ENCODE measurements at places on chromosomes 6 and 20.

GRCh38 chr6:26031151-26031594, 56.1 kb upstream of the HFE start:
- no peak for DNase-seq
- H3K4me1 ChIP-seq, result peaks cover 70% of the 10 kb centered on the region
- peaks cover 21% of the 10 kb centered on the region for H3K36me3 ChIP-seq
- peak overlapping the region; percentile 93 for H3K4me3 ChIP-seq
- peaks cover 3% of the 10 kb centered on the region for H3K27me3 ChIP-seq
- H3K27ac ChIP-seq, result peak overlapping the region; percentile 99

- DNase-seq, result no peak
- H3K4me3 ChIP-seq, result no peak overlapping the region
- peaks cover 13% of the 10 kb centered on the region for H3K4me1 ChIP-seq
These were observed 428 bp downstream of the CCM2L start for GRCh38 chr20:32010666-32011065.

DNA sequence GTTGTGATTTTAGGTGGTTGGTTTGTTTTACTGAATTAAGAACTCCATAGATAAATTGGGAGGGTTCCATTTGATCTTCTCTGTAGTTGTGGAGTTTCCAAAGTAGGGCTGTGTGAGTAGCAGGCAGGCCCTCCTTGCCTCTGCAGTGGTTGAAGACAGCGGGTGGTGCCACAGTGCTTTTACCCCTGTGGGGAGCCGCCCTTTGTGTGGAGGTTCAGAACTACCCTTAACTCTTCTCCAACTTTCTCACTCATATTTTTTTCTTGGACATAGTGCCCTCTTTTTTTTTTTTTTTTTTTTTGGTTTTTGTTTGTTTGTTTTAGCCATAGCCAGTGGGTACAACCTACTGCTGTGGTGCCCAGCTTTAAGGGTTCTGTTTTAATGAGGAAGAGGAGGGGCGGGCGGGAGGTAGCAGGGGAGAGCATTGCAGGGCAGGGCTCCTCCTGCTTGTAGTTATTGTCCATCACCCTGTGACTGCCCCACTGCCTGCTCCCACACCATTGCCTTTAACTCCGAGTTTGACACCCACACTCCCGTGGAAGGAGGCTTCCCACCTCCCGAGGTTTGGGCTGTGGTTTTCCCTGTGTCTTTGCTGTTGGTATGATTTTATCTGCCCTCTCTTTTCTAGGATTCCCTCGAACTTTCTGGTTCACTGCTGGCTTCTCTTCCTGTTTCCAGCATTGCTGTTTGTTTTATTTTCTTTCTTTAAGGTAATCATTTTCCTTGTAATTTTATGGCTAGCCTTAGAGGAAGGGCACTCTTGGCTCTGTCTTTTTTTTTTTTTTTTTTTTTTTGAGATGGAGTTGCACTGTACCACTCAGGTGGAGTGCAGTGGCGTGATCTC, 50.7 kb downstream of the TIAM2 start:
- peaks cover 15% of the 10 kb centered on the region for H3K4me1 ChIP-seq
- H3K4me3 ChIP-seq, result no peak overlapping the region
- H3K36me3 ChIP-seq, result peaks cover 2% of the 10 kb centered on the region
- no peak for DNase-seq
- H3K27me3 ChIP-seq, result peaks cover 11% of the 10 kb centered on the region
- H3K27ac ChIP-seq, result no peak overlapping the region

DNA sequence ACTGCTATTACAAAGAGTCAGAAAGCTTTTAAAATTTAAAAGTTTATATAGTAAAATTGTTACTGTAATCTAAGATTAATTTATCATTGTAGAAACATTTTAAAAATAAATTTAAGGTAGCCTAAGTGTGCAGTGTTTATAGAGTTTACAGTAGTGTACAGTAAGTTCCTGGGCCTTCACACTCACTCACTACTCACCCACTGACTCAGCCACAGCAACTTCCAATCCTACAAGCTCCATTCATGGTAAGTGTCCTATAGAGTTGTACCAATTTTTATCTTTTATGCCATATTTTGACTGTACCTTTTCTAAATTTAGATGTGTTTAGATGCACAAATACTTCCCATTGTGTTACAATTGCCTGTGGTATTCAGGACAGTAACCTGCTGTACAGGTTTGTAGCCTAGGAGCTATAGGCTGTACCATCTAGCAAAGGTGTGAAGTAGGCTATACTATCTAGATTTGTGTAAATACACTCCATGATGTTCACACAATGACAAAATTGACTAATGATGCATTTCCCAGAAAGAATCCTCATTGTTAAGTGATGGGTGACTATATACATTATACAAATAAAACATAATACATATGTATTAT, 10.2 kb upstream of the TMEM170B start:
- H3K27ac ChIP-seq, result no peak overlapping the region
- no peak overlapping the region for H3K4me3 ChIP-seq
- H3K27me3 ChIP-seq, result peaks cover 25% of the 10 kb centered on the region
- peaks cover 4% of the 10 kb centered on the region for H3K4me1 ChIP-seq

GRCh38 chr6:94548201-94548600, 1029.1 kb upstream of the MANEA start:
- H3K4me3 ChIP-seq, result no peak overlapping the region
- no peak for DNase-seq
- H3K36me3 ChIP-seq, result no peaks in the 10 kb centered on the region

DNA sequence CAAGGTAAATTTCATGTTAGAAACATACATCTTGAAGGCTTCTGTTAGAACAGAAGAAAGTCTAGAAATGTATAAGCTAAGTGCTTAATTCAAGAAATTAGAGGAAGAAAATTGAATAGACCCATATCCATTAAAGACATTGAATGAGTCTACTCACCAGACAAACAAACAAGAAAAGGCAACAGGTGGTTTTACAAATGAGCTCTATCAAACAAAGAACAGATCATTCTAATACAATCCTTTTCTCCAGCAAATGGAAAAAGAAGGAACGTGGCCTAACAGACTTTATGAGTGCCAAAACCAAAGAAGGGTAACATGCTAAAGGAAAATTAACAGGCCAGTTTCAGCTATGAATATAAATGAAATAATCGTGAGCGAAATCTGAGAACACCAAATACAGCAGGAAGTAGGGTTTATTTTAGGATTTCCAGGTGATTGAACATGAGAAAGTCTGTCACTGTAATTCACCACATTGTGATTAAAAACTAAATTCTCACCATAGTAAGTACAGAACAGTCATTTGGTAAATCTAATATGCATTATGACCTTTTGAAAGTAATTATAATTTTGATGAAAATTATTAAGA, 22.6 kb downstream of the MTHFD1L start:
- no peak overlapping the region for H3K4me3 ChIP-seq
- peaks cover 48% of the 10 kb centered on the region for H3K36me3 ChIP-seq
- no peak for DNase-seq

DNA sequence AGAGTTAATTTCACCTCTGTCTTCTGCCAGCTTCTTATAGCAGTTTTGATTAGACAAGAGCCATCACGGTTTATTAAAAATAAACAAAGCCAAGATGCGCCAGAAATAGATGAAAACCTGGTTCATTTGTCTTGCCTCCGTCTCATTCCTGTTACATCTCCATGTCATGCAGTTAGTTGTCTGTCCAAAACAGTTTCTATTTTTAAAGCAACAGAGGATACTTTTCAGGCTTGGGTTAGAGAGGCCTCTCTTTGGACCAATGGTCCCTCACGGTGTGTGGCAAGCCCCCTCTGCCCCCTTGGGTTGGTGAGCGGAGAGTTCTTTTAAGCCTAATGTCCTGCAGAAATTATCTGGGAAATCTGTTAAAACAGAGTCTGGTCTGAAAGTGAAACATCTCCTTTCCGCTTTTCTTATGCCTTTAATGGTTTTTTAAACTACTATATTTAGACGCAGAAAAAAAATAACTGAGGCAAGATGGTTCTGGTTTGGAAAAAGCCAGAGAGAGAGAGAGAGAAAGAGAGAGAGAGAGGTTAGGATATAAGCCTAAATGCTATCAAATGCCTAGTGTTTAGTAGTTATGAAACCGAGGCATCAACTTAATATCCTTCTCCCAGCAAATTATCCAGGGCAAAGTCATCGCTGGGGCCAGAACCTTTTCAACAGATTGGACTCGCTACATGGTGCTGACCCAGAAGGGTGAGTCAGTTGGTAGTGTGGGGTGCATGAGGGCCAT, 64.5 kb downstream of the ZDHHC14 start:
- no peak for DNase-seq
- peaks cover 2% of the 10 kb centered on the region for H3K27me3 ChIP-seq
- H3K4me3 ChIP-seq, result no peak overlapping the region
- H3K36me3 ChIP-seq, result peaks cover 26% of the 10 kb centered on the region

DNA sequence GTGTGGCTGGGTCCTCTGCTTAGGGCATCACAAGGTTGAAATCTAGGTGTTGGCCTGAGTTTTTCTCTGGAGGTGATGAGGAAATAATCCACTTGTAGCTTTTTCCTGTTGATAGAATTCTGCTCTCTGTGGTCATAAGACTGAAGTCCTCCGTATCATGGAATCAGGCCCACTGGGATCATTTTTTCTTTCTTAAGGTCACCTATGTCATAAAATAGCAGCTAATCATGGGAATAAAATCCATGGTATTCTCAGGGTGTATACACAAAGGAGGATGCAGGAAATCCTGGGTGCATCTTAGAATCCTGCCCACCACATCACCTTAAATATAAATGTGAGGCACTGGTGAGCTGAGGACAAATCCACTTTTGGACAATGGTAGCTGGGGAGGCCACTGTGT, 72.7 kb downstream of the PRDM1 start:
- no peak overlapping the region for H3K27ac ChIP-seq
- DNase-seq, result no peak
- H3K27me3 ChIP-seq, result no peaks in the 10 kb centered on the region
- H3K36me3 ChIP-seq, result peaks cover 2% of the 10 kb centered on the region
- H3K4me1 ChIP-seq, result peaks cover 40% of the 10 kb centered on the region
- H3K4me3 ChIP-seq, result no peak overlapping the region

DNA sequence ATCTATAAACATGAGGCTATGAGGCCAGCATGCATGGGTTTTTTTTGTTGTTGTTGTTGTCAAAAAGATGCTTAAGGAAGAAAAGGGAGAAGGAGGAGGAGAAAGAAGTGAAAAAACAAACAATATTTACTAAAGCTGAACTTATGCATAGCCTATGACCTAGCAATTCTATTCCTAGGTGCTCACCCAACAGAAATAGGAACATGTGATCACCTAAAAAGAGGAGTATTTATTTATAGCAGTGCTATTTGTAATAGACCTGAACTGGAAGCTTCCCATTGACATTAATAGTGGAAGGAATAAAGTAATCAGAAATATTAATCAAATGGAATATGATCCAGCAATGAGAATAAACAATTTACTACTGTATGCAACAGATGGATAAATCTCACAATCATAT, 156.5 kb upstream of the OLIG3 start:
- no peaks in the 10 kb centered on the region for H3K36me3 ChIP-seq
- DNase-seq, result no peak
- no peak overlapping the region for H3K27ac ChIP-seq
- H3K27me3 ChIP-seq, result peaks cover 3% of the 10 kb centered on the region
- no peak overlapping the region for H3K4me3 ChIP-seq

GRCh38 chr6:127404133-127404532, 55.1 kb downstream of the KIAA0408 start:
- DNase-seq, result no peak
- no peak overlapping the region for H3K4me3 ChIP-seq
- no peak overlapping the region for H3K27ac ChIP-seq
- H3K36me3 ChIP-seq, result no peaks in the 10 kb centered on the region
- H3K27me3 ChIP-seq, result peaks cover 4% of the 10 kb centered on the region
- H3K4me1 ChIP-seq, result peaks cover 4% of the 10 kb centered on the region

DNA sequence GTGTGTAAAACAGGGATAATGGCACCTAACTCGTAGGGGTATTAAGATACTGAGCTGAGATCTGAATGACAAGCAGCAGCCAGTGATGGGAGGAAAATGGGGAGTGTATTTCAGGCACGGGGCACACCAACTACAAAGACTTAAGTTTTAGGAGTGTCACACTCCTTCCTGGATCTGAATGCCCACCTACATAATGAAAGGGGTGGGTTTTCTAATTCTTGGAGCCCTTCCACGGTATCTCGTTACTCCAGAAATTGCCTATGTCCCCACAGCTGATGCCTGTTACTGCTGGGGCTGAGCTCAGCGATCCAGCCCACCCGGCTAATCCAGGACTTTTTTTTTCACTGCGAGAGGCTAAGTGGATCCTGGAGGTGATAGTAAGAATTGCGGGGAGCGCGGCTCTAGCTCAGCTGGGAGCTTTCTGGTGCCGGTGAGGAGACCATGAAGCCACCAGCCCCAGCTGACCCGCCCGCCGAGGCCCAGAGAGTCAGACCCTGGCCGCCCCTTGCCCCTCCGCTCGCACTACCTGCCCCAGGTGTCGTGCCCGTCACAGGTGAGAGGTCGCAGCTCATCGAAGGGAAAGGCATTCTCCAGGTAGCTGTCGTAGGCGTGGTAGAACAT, 727 bp downstream of the EDEM2 start:
- DNase-seq, result peak; percentile 39
- H3K36me3 ChIP-seq, result peaks cover 29% of the 10 kb centered on the region
- peak overlapping the region; percentile 99 for H3K4me3 ChIP-seq
- peak overlapping the region; percentile 79 for H3K27ac ChIP-seq
- H3K27me3 ChIP-seq, result no peaks in the 10 kb centered on the region
- peaks cover 29% of the 10 kb centered on the region for H3K4me1 ChIP-seq

GRCh38 chr20:15185322-15185721, 847.9 kb upstream of the FLRT3 start:
- no peak overlapping the region for H3K27ac ChIP-seq
- DNase-seq, result no peak
- no peaks in the 10 kb centered on the region for H3K27me3 ChIP-seq
- no peak overlapping the region for H3K4me3 ChIP-seq
- H3K4me1 ChIP-seq, result no peaks in the 10 kb centered on the region

DNA sequence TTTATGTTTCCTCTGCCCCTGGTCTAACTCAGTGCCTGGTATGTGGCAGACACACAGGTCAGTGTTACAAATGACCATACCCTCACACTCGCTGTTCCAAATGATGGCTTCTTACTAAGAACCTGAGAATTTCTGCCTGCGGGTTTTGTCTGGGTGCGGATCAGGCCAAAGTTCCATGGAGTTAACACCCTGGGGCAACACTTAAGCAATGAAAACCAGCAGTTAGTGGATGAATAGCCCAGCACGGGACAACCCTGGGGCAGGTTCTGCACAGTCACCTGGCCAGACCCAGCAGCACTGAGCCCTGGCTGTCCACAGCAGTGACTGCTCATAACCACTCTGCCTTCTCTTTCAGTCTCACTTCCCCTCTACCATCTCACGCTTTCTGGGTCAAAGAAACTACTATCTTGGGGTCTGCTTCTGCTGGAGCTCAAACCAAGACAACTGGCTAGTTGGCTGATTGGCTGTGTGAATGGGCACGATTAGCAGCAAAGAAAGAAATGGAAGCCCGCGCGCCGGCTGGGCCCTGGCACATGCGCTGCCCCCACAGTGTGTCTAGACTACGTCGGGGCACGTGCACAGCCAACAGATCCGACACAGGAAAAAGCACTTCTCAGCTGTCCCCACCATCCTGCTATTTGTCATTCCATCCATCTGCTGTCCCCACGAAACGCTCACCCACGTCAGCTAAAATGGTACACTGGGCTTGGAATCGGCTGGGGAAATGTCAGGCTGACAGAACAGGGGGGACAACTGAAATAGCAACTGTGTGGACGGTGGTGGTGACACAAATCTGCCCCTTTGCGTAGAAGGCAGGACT, 36.6 kb downstream of the MGME1 start:
- no peaks in the 10 kb centered on the region for H3K27me3 ChIP-seq
- H3K36me3 ChIP-seq, result no peaks in the 10 kb centered on the region
- no peak overlapping the region for H3K27ac ChIP-seq
- H3K4me3 ChIP-seq, result no peak overlapping the region
- DNase-seq, result no peak
- H3K4me1 ChIP-seq, result no peaks in the 10 kb centered on the region
